ENCODE measurements at places on chromosomes 2 and 18.

- DNase-seq: no peak
Measured at GRCh38 chr2:167196461-167197252, 308.4 kb downstream of the XIRP2 start.

DNA sequence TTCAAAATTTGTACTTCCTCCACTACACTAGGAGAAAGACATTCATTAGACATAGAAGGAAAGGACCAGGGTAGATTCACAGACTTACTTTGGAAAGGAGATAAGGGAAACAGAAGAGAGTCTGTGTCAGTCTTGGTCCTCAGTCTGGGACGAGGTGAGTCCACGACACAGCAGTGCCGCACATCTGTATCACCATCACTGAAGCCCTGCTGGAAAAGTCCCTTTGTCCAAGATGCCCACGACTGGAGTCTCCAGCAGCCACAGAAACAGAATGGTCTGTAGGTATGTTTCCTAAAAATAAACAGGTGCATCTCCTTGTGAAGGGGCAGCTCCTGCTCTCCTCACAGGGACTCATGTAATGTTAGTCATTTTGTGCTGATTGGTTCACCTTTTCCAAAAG, 27.4 kb downstream of the COX7A2L start:
- DNase-seq: no peak

DNA sequence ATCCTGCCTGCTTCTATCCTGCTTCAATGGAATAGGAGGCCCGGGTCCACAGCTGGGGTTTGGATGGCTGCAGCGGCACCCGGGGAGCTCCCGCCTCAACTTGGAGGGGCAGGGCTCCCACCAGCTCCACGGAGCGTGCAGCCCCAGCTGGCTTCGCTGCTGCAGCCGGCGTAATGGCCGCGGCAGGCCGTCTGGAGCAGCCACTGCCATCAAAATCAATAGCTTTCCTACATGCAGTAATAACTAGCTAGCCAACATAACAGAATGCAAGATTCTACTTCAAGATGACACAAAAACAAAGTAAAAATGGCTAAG, 154.2 kb upstream of the RMP24 start:
- DNase-seq: no peak

DNA sequence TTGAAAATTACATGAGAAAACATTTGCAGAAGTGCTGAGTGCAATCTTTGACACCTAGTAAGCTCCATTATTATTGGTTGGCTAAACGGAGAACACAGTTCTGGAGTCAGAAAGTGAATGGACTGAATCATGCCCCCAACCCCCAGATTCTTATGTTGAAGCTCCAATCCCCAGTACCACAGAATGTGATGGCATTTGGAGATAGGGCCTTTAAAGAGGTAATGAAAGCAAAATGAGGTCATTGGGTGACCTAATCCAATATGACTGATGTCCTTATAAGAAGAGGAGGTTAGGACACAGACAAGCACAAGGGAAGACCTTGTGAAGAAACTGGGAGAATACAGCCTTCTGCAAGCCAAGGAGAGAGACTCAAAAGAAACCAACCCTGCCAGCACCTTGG, 200.9 kb upstream of the EPAS1 start:
- no peak for DNase-seq

- DNase-seq: no peak
Measured at GRCh38 chr2:157339965-157340655, 14.5 kb upstream of the ERMN start.

DNA sequence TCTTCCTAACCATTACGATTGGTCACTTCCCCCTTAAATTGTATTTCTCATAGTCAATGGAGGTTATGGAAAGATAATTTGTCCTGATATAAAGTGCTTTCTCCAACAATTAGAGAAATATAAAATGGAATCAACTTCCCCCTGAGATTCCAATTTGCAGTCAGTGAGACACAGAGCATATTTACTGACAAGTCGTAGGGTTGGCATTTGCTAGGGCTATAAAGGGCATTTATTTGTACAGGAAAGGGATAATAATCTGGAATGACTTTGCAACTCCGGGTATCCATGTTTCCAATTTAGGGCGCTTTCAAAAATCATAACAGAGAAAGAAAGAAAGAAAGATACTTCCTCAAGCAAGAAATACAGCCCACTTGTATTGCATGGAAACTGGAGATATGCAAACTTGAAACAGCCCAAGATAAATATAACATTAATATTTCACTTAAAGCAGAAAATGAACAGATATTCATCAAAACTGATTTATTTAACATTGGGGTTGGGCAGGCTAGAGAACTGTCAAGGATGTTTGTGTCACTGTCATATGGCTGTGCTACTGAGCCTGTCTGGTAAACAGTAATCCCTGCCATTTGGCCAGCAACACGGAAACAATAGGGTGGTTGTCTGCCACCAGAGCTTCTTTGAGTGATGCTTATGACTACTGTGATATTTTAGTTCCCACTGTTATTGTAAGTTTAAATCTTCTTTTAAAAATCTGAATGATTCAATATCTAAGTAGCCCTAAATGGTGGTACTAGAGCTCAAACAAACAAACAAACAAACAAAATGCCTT, 621.8 kb downstream of the LRP1B start:
- DNase-seq: no peak

GRCh38 chr2:69762513-69763494, 20.9 kb downstream of the ANXA4 start:
- no peak for DNase-seq

DNA sequence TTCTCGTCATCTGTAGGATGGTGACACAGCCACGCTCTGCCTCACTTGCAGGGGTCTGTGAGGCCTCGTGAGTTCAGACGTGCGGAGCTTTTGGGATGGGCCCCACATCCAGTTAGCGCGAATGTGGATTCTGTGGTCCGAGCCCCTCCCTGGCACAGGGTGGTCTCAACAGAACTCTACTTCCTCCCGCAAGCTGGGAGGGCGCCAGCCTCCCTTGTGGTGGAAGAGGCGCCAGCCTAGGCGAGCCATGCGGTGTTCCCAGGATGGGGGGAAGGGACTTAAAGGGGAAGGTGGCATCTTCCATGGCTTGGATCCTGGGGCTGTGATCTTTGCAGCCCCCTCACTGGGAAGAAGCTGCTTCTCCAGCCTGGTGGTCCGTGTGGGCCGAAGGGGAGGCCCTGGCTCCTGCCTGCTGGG, 1.4 kb downstream of the SNORC start:
- DNase-seq: no peak

DNA sequence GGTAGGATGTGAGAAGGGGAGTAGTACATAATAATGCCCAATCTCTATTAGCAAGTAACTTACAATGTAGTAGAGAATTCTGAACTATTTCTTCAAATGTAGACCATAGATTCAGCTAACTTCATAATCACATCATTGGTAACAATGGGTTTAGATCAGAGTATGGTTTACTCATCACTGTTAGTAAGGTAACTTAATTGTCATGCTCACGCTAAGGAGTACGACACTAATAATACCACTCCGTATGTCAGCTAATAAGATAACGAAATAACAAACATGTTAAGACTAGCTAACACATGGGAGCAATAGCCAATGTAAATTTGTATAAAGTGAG, 56.4 kb upstream of the CCDC141 start:
- no peak for DNase-seq

- no peak for DNase-seq
Measured at GRCh38 chr2:41242001-41242331, 790.1 kb upstream of the SLC8A1 start.

DNA sequence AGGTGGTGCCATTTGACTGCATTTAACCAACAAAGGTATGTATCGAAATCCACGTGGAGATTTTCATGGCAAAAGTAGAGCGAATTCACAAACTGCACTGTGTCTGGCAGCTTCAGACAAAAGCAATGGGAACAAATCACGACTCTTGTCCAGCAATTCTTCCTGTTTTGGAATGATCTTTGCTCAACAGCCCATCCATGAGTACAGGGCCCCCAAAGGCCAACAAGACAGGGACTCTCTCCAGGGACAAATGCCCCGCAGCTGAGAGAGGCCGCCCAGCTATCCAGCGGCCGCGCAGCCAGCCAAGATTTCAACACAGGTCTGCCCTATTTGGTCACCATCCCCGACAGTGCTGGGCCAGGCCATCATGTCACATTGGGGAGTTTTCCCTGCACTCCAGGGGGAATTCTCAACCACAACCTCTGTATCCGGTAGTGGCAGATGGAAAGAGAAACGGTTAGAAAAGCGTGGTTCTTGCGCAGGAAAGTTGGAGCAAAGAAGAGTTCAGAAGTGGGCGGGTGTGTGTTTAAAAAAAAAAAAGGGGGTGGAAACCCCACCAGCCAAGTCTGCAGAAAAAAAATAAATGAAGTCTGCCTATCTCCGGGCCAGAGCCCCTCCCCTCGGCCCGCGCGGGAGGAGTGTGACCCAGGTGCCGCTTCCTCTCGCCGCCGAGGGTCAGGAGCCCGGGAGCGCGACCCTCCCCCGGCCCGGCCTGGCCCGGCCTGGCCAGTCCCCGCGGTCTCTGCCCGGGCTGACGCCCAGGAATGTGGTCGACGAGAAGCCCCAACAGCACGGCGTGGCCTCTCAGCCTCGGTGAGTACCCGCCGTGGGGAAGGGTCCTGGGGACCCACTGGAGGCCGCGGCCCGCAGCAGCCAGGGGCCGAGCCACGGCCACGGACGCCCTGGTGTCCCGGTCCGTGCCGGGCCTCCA, at the start of gene GYPC:
Gene GYPC (plus strand): TSS at position 659 of the 931 bp plus-strand sequence. CDS start 106 bp downstream, at position 765.
- no peak for DNase-seq

DNA sequence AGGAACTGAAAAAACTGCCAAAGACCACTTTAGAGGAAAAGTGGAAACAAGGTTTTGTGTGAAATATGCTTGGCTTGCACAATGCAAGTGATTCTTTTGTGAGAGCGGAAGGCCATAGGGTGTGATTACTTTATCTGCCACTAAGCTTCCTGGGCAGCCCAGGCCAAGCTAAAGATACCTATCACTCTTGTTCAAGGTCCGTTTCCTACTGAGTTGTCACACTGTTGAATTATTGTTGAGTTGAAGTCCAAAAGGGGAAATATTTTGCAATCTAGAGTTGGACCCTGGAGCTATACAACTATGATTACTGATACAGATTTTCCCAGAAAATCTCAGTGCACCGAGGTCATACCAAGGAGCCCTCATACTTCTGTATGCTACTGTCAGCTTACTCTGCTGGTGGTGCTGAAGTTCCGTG, 72.7 kb upstream of the CTAGE1 start:
- DNase-seq: no peak

DNA sequence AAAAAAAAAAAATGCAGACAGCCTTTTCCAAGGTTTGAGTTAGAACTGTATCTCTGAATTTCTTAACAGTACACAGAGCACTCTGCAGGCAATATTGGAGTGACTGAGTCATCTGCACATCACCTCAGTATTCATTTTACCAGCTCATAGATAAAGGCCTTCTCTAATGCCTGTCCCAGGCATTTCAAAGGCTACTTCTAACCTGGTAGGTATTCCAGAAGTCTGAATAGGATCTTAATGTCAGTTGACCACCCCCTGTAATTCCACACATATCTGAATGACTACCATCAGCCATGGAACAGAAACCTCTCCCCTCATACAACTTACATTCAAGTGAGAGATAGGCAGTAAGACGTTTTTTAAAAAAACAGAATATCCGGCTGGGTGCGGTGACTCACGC, 9.0 kb downstream of the METTL21A start:
- no peak for DNase-seq

DNA sequence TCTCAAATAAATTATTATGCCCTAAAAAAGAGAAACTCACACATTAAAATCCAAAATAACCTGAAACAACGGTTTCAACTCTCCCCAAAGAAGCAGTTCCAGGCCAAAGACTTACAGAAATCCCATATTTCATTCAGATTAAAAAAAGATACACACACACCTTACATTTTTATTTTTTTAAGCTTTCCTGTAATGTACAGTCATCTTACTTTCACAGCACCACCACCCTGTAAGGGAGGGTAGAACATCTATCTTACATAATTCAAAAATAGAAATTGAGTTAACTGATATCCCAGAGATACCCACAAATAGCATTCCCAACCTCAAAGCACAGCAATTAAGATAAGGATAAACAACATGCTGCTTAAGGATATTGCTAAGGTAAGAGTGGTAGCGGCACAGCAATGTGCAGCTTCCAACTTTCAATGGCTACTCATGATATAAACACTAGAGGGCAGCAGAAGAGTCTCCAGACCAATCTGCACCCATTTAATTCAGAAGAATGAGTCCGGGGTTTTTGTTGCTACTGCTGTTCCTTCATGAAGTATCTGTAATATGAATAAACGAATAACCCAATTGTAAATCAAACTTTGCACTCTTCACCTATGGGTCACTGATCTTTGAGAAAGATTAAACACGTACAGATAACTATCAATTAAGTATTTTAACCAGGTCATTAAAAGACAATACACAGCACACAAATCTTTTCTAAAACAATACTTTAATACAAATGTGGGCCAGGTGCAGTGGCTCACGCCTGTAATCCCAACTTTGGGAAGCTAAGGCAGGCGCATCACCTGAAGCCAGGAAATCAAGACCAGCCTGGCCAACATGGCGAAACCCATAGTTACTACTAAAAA, 11.3 kb downstream of the GFPT1 start:
- no peak for DNase-seq

- DNase-seq: no peak
Measured at GRCh38 chr2:230459216-230459615, 43.2 kb downstream of the SP100 start.
